Globus pallidus (tissue), 1 donor: ENCODE measurements at places on chromosomes 11 and 22.
A peak's percentile ranks its signal among the peaks of the same experiment; 100 is the strongest.

GRCh38 chr11:34890812-34891211 is 25.4 kb downstream of the APIP start:
- DNase-seq: peak; percentile 76

- DNase-seq: no peak
These were observed 33.2 kb downstream of the ACAT1 start for GRCh38 chr11:108154591-108154990.

GRCh38 chr22:40855979-40856512 is 393 bp downstream of the ST13 start:
- DNase-seq: peak; percentile 40

GRCh38 chr11:79025097-79025496 is 415.7 kb downstream of the TENM4 start:
- DNase-seq: no peak

DNA sequence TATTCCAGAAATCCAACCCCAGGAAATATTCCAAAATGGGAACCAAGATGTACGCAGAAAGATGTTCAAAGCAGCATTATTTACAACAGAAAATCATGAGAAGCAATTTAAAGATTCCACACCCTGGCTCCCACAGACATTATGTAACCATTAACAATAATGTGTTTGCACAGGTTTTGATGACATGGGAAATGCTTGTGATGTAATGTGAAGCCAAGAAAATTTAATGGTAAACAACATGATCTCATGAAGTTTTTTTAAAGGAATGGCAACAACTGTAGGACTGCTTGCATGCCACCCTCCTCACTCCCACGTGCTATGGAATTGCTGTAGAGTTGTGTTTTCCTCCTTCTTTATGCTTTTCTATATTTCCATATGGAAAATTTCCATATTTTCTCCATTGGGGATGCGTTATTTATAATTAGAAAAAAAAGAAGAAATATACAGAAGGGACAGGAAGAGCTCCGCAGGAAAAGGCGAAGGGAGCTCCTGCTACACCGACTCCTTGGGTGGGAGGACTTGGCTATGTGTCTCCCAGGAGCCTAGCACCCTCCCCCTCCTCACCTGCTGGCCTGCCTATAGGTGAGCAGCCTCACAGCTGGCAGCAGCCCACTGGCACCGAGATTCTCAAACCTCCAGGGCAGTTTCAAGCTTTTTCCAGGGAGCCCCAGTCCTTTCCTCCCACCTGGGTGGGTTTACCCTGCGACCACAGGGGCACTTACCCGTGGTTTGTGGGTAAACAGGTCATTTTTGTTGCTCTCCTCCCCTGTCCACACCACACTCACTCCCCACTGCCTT is 20.9 kb downstream of the LRFN4 start:
- DNase-seq: no peak

GRCh38 chr22:42360348-42360747 is 71.9 kb downstream of the NFAM1 start:
- no peak for DNase-seq

DNA sequence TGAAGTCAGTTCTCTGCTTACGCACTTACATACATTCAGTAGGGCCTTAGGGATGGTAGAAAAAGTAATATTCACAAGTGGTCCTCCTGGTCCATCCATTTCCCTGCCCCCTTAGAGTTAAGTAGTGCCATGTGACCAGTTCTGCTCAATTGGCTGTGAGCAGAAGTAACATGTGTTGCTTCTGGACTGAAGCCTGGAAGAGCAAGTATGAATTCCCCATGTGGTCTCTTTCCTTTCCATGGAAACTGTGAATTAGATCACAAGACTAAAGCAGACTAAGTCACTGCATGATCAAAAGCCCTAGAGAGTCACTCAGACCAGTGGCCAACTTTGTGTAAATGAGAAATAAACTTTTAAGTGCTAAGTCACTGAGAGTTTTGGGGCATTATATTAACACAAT is 341.7 kb upstream of the CADM1 start:
- DNase-seq: no peak

- no peak for DNase-seq
These were observed 734.6 kb upstream of the FAT3 start for GRCh38 chr11:91489989-91490388.

DNA sequence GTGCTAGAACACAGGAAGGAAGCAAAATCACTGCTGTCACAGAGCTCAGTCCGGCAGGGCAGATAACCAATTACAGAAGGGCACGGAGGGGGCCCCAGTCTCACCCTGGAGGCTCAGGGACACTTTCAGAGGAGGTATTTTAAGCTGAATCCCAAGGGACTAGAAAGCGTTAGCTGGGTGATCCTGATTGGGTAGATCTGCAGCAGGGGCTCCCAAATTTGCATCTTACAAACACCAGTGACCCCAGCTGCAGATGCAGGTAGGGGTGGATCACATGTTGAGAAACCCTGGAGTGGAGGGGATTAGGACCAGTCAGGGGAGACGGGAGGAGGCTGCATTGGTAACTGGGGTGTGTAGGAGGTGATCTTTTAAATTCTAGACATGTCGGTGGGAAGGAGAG is 91.4 kb downstream of the CSNK2A3 start:
- DNase-seq: no peak

GRCh38 chr22:31692186-31692886 is 30.3 kb upstream of the PISD start:
- DNase-seq: no peak

DNA sequence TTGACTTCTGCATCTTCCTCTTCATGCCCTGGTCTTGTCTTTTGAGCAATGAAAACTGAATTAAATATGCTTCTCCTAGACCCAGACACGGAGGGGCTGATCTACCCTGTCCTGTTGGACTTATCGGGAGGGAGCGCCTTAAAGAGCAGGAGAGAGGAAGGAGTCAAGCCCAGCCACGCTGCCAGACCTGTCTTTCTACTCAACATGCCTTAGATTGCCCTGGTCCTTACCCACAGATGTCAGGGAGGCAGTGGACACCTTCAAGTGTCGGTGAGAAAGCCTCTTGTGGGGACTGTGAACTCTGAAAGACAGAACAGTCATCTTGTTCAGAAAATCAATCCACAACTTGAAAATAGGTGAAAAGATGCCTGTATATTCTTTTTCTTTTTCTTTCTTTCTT is 61.8 kb downstream of the IRAG1 start:
- no peak for DNase-seq

DNA sequence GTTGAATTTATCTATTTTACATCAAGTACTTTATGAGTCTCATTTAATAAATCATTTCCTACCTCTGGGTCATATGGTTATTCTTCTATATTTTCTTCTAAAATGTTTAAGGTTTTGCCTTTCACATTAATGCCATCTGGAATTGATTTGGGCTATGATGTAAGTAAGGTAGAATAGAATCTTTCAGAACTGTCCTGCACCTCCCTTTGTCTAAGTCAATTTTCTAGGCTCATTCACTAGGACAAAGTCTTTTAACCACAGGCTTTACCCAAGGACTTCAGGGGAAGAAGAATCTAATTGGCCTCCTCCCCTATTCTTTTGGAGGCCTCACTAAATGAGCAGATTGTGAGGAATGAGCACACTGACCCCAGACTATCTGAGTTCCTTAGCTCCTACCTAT is 146.0 kb downstream of the BBOX1 start:
- no peak for DNase-seq

DNA sequence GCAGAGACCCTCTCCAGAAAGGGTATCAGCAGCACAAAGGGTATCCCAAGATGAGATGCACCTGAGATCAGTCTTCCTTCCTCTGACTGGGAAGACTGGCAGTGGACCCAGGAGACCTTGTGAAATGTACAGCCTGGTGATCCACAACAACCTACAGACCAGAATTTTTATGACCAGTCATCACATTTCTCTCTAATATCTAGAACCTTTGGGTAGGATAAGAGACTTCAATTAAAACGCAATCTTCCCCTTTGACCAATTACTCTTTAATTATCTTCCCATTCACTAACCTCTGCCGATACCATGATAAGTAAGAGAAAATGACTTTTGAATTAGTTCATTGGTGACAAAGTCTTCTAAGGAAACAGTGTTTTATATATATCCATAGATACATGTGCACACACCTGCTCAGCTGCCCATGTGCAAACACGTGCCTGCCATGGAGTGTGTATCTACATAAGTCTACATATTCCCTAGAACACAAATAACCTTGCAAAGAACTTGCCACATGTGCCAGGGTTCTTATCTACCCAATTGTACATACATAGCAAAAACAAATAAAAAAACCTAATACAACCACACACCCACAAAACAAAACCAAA is 44.2 kb upstream of the SLC5A1 start:
- no peak for DNase-seq
